Pancreas (tissue), 10 donors: ENCODE measurements at places on chromosomes 6 and 20. TPM values are rescaled to one million over a fixed set of nuclear protein-coding genes. Genes with fewer than 3 reads are reported as not detected.
A peak's percentile ranks its signal among the peaks of the same experiment; 100 is the strongest.

- peaks cover 12% of the 10 kb centered on the region for H3K4me1 ChIP-seq
- no peaks in the 10 kb centered on the region for H3K27me3 ChIP-seq
Observed at GRCh38 chr6:11009353-11009752, 34.8 kb downstream of the ELOVL2 start.

The C4B gene
- total RNA-seq: 665 TPM

DNA sequence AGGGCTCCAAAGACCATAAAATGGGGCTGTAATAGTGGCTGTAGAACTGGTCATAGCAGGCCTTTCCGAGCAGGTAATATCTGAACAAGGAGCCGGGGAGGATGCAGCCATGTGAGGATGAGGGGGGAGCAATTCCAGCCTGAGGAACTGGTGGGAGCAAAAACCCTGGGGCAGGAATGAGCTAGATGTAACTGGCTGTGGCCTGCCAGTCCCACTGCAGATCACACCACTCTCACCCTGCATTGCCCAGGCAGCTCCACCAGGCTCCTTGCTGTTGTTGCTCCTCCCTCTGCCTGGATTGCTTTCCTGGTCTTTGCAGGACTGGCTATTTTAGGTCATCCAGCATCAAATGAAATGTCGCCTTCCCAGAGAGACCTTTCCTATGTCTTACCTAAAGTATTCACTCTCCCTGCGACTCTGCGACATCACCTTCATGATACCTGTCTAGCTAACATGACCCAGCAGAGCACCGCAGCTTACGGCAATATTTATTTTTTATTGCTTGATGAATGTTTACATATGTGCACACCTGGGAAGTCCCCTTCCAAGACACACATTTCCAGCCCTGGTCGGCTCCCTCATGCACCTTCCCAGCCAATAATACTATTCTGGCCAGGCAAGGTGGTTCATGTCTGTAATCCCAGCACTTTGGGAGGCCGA, 2.4 kb upstream of the ZFP64 start:
- DNase-seq: no peak
- H3K36me3 ChIP-seq: no peaks in the 10 kb centered on the region
- no peak overlapping the region for H3K27ac ChIP-seq
- H3K27me3 ChIP-seq: no peaks in the 10 kb centered on the region
- no peak overlapping the region for H3K4me3 ChIP-seq

DNA sequence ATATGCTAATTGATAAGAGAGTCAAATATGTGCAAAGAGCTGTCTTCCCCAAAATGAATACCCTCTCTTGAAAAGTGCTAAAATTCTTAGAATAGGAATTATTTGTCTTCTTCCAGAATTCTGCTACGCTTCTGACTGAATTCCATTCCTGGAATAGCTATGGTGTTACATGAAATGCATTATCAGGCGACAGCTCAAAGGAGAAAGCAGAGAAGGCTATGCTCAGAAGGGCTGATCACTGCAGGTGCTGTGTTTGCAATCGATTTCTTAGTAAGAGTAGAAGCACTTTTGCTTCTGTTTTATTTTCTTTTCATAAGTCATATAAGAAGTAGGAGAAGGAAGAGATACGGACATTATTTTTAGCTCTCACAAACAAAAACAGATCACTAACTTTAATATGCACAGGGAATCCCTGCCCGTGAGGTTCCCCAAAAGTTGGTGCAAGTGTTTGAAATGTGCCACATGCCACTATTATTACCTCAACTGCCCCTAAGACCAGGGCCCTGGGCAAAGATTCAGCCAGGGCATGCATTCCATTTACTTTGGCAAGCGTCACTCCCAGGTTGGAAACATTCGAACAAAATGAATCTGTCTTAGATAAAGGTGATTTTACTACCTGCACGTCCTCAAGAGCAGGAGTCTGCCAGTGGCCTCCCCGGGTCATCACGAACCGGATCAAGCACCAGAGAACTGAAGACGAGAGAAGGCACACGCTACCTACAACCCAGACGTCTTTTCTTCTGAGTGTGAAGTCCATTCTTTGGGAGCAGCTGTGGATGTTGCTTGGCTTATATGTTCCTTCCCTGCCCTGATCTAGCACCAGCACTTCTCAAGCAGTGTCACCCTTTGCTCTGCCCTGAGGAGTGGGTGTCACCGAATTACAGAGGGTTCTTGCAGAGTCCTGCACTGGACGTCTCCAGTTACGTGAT, 7.2 kb downstream of the MYLK4 start:
- H3K27ac ChIP-seq: peak overlapping the region; percentile 55
- DNase-seq: peak; percentile 28
- H3K4me3 ChIP-seq: no peak overlapping the region
- H3K36me3 ChIP-seq: no peaks in the 10 kb centered on the region
- H3K4me1 ChIP-seq: peaks cover 17% of the 10 kb centered on the region
- no peaks in the 10 kb centered on the region for H3K27me3 ChIP-seq

GRCh38 chr20:47400685-47401084, 44.2 kb upstream of the ZMYND8 start:
- H3K36me3 ChIP-seq: no peaks in the 10 kb centered on the region
- DNase-seq: no peak
- no peaks in the 10 kb centered on the region for H3K27me3 ChIP-seq
- H3K4me3 ChIP-seq: no peak overlapping the region

DNA sequence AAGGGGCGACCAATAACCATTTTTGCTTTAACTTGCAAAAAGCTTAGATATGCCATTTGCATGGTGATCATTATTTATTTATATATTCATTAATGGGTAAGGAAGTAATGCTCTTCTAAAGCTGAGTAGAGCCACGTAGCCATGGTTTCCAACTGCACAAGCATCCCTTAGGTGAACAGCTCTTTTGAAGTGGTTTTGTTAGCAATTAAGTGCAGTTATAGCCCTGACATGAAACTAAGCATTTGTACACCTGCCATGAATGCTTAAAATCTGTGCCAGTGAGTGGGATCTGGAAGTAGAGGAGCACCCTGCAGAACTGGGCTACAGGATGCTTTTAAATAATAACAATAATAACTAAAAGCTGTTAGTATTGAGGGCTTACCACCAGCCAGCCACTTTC, 19.1 kb downstream of the TRAF3IP2 start:
- no peak overlapping the region for H3K27ac ChIP-seq
- H3K4me1 ChIP-seq: peaks cover 14% of the 10 kb centered on the region
- H3K4me3 ChIP-seq: no peak overlapping the region
- no peaks in the 10 kb centered on the region for H3K36me3 ChIP-seq

The SPEF1 gene
- total RNA-seq: 0.53 TPM

DNA sequence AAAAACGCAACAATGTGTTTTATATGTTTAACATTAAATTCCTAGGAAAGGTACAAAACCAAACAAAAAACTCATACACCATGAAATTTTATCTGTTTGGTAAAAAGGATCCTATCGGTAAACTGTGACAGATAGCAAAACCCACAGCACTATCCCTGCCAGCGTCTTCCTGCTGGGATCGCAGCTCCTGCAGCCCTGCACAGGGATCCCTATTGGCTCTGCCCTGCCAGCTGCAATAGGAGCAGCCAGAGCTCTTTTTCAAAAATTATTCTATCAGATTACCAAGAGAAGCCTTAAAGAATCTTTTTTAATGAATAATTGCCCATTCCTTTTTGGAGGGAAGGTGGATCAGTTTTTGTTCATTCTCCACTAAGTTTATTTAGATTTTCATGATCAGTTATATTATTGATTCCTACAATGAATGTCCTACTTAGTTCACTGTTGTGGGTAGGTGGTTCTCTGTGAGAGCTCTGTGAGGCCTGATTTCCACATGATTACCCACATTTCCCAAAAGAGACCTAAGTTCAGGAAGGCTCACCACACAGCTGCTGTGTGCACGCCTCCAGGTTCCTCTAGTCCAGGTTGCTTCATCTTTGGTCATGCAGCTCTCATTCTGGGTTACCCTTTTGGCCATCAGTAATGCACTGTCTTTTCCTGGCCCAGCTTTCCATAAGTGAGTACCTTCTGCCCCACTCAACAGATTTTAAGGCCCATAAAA, 293.8 kb downstream of the FRK start:
- no peak for DNase-seq
- H3K27me3 ChIP-seq: no peaks in the 10 kb centered on the region
- no peaks in the 10 kb centered on the region for H3K4me1 ChIP-seq
- no peak overlapping the region for H3K27ac ChIP-seq

- H3K36me3 ChIP-seq: no peaks in the 10 kb centered on the region
- no peaks in the 10 kb centered on the region for H3K4me1 ChIP-seq
- no peak overlapping the region for H3K4me3 ChIP-seq
- no peak for DNase-seq
Observed at GRCh38 chr20:16147916-16148315, 425.3 kb downstream of the KIF16B start.

The SLC32A1 gene
- not detected for total RNA-seq

GRCh38 chr20:38136421-38137245, 28.4 kb downstream of the TGM2 start:
- H3K27me3 ChIP-seq: no peaks in the 10 kb centered on the region
- no peak overlapping the region for H3K27ac ChIP-seq
- no peak for DNase-seq
- H3K4me3 ChIP-seq: no peak overlapping the region

The IBTK gene
- 18.8 TPM for total RNA-seq

DNA sequence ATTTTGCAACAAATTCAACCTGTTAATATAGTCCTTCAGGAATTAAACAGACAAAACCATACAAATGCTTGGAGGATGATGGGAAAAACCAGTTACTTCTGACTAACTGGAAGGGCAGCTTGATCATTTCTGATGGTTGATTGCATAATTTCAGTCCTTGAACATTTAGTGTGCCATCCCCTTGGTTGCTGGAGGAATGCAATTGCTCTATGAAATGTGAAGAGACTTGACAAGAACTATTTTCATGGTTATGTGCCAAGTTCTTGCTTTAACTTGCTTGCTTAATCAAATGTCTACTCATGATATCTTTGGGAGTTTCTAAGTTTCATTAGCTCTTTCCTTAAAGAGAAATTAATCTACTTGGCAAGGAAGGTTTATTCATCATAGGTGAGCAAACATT, 45.2 kb downstream of the ANKEF1 start:
- DNase-seq: no peak
- peaks cover 46% of the 10 kb centered on the region for H3K4me1 ChIP-seq
- H3K27me3 ChIP-seq: no peaks in the 10 kb centered on the region
- H3K27ac ChIP-seq: peak overlapping the region; percentile 51
- H3K4me3 ChIP-seq: no peak overlapping the region

DNA sequence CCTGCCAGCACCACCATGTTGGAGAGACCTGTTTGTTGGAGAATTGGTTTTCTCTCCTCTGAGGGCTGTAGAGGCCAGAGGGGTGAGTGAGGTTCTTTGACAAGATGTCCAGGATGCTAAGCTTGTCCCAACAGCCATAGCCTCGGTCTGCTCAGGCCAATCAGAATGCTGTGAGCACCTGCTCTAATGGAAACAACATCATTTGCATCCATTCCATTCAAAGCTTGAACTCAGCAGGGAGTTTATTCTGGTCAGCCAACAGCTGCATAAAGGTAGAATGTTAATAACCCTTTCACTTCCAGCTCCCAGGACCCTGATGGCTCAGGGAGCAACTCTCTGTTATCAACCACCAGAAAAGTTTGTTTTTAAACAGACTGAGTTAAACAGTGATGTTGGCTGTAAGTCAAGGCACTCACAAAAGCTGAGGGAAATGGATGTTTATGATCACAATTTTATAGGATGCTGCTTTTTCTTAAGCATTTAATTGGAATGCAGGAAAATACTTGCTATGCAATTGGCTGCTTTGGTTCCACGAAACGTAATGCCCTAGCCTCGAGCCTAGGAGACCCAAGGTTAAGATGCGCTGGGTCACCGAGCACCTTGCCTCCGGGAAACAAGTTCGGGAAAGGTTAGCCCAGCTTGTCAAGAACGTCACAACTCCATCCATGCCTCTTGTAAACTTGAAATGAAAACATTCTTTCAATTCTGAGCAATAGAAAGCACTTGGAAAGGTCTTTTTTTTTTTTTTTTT, 155.2 kb downstream of the NFATC2 start:
- H3K4me1 ChIP-seq: peaks cover 50% of the 10 kb centered on the region
- no peaks in the 10 kb centered on the region for H3K27me3 ChIP-seq
- DNase-seq: no peak
- no peaks in the 10 kb centered on the region for H3K36me3 ChIP-seq
- H3K4me3 ChIP-seq: no peak overlapping the region

GRCh38 chr6:131225959-131226358, 90.7 kb downstream of the AKAP7 start:
- H3K4me1 ChIP-seq: no peaks in the 10 kb centered on the region
- H3K4me3 ChIP-seq: no peak overlapping the region
- peak overlapping the region; percentile 19 for H3K27ac ChIP-seq
- H3K36me3 ChIP-seq: no peaks in the 10 kb centered on the region

The CLDN20 gene
- not detected for total RNA-seq

- H3K27ac ChIP-seq: no peak overlapping the region
- H3K27me3 ChIP-seq: no peaks in the 10 kb centered on the region
- no peaks in the 10 kb centered on the region for H3K36me3 ChIP-seq
- H3K4me1 ChIP-seq: no peaks in the 10 kb centered on the region
- DNase-seq: no peak
- H3K4me3 ChIP-seq: no peak overlapping the region
Observed at GRCh38 chr6:21450149-21450548, 143.4 kb upstream of the SOX4 start.

DNA sequence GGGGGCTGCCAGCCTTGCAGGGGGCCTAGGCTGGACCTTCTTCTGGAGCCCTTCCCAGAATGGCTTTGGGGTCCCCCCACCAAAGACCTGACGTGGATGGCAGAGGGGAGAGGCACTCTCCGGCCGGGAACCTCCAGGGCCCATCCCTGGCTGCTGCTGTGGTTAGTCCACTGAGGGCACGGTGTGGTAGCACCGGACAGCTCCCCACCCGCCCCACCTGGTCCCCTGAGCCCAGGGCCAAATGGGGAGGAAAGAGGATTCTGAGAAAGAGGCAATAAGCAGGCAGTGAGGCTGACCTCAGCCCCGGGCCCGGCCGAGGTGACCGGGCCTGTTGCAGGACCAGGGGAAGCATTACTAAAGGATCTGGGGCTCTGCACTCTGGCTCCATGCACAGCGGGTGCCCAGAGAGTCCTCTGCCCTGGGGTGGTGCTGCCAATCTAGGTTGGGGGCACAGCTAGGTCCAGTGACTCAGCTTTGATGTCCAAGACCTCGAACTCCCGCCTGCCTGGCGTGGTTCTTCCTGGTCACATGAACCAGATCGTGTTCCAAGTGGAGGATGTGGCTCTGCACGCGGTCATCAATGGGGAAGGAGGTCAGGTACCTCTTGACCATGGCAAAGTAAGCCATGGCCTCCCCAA, 2.2 kb downstream of the CENPB start:
- H3K27me3 ChIP-seq: no peaks in the 10 kb centered on the region
- no peak overlapping the region for H3K27ac ChIP-seq
- H3K4me1 ChIP-seq: peaks cover 39% of the 10 kb centered on the region
- no peaks in the 10 kb centered on the region for H3K36me3 ChIP-seq
- peak; percentile 21 for DNase-seq

GRCh38 chr6:152734630-152735029, 16.0 kb upstream of the VIP start:
- no peaks in the 10 kb centered on the region for H3K36me3 ChIP-seq
- no peak for DNase-seq
- no peak overlapping the region for H3K27ac ChIP-seq
- H3K4me3 ChIP-seq: no peak overlapping the region
- no peaks in the 10 kb centered on the region for H3K27me3 ChIP-seq

- no peak for DNase-seq
- H3K36me3 ChIP-seq: no peaks in the 10 kb centered on the region
- H3K4me3 ChIP-seq: no peak overlapping the region
- H3K27ac ChIP-seq: no peak overlapping the region
Observed at GRCh38 chr6:4264601-4265000, 129.2 kb upstream of the ECI2 start.

The PTCHD4 gene
- 0.29 TPM for total RNA-seq
